ENCODE measurements at places on chromosomes 7 and 10.

- DNase-seq = no peak
Measured at GRCh38 chr10:44801383-44802327, 109.5 kb upstream of the TMEM72 start.

DNA sequence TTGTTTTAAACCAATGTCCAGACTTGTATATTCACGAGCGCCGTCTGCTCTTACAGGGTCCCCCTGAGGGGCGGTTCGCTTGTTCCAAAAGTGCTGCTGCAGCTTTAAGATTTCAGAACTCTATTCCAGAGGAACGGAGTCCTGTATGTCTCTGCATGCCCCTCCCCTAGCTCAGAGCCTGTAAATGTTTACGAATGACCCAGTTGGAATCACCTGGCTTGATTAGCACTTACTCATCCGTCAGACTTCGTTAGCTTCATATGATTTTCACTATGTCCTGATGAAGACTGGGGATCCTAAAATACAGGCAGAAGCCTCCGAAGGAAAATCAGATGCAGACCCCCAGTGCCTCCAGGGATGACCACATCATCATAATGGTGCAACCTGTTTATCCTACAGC, 4.5 kb upstream of the CHST15 start:
- DNase-seq = no peak

GRCh38 chr10:83862723-83863122, 276.6 kb upstream of the GHITM start:
- no peak for DNase-seq

GRCh38 chr7:83819911-83820310, 171.0 kb upstream of the SEMA3E start:
- no peak for DNase-seq

- no peak for DNase-seq
Measured at GRCh38 chr7:16989811-16990413, 108.1 kb upstream of the AGR3 start.

DNA sequence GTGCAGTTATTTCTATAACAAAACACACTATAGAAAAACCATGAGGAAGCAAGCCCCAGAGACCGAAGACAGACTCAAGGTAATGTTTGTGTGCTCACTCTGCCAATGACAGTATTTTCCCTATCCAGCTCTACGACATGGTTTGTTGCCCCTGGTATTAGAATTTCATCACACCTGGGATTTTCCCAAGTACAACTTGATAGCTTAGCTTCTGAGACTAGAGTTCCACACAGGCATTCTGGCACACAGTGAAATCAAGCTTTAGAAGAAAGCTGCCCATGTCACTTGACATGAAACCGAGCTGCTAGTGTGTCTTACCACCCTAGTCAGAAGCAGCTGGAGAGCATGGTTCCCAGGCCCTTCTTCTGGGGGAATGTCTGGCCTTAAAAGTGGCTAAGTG, 44.1 kb upstream of the AKR1E2 start:
- DNase-seq = no peak

- DNase-seq = no peak
Measured at GRCh38 chr10:60798031-60798430, 19.8 kb downstream of the CDK1 start.

GRCh38 chr7:1520539-1521234, 9.8 kb upstream of the MAFK start:
- DNase-seq = no peak

Data from NCI-H1417 treated with DMSO at 0.1 percent for 48 hours (cell line).